NCI-H510A treated with DMSO at 0.1 percent for 48 hours (cell line): ENCODE measurements at places on chromosomes 6 and 20.

- no peak for DNase-seq
Measured at GRCh38 chr6:150692604-150693003, 92.9 kb downstream of the PLEKHG1 start.

DNA sequence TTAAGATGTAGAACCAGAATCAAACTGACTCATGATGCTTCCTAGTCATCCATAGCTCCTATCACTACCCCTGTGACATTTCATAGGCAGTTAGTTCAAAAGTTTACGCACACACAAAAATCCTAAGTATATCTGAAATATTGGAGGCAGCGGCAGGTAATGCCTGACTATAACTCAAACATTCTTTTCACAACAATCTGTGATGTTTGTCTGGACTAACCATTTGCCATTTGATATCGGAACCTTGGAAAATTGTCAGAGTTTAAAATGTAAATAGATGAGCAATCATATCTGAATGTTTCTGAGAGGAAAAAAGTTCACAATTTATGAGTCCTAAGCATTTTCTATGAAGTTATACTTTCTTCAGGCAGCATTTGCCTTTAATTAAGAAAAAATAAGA is 1078.2 kb downstream of the EPHA7 start:
- no peak for DNase-seq

GRCh38 chr20:14986026-14986655 is 648.7 kb upstream of the FLRT3 start:
- DNase-seq: no peak

- no peak for DNase-seq
Measured at GRCh38 chr20:22866812-22867341, 168.2 kb upstream of the SSTR4 start.

DNA sequence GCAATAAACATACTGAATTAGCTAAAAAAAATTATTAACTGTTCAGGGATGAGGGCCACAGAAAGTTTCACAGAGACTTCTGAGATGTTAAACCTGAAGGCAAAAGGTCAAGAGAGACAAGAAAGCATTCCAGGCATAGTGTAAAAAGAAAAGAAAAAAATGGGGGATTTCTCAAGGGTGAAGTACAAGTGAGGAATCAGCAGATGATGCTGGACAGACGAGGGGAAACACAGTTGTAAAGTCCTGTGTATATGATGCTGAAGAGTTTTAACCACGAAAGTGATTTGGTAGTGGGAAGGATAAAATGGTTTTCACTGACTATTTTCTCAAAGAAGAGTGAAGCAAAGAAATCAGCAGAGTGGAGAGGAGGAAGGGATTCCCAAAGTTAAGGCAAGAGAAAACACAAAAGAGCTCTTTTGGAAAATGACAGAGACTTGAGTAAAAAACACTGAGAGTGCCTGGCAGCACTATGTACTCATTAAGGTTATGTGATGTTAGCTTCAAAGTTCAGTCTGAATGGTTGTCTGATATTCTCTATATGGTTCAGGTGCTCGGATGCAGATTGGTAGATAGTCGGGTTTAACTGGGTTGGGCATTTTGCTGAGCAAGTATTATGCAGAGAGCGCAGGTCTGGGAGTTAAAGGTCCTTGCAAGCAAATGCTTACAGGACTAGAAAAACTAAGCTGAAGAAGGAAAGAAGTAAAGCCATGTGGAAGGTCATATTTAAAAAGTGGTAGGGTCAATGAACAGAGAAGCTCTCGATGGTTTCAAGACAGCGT is 16.4 kb downstream of the RAB23 start:
- no peak for DNase-seq

DNA sequence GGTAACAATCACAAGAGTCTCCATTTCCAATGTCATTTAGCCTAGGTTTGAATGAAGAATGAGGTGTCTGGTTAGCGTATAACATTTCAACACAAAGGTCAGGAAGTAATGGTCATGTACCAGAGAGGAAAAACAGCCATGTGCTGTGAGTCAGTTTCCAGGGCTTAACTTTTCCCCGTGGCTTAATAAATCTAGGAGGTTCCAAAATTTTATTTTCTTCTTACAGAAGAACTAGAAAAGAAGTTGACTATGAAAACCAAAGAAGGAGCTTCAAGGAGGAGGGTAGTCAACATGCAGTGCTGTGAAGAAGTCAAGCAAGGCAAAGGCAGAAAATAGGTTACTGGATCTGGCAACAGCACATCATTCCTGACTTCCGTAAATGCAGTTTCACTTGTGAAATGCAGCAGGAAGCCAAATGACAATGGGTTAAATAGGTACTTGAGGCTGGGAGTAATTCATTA is 8.4 kb upstream of the GABRR2 start:
- DNase-seq: no peak

DNA sequence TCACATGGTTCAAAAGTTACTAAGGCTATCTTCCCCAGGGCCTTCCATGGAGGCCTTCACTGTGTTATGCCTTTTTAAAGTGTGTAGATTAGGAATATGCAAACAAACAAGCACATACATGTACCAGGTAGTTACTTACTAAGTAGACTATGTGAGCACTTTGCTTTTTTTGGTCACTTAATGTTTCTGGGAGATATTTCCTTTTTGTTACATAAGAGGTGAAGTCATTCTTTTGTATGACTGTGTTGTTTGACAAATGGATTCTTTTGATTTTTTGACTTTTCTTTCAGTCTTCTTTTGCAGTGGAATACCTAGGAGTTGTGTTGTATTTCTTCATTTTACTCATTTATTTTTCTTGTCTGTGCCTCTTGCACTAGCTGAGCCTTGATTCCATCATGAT is 39.6 kb upstream of the BCAS1 start:
- DNase-seq: no peak

GRCh38 chr6:141152951-141153350 is 979.8 kb upstream of the GJE1 start:
- DNase-seq: no peak

DNA sequence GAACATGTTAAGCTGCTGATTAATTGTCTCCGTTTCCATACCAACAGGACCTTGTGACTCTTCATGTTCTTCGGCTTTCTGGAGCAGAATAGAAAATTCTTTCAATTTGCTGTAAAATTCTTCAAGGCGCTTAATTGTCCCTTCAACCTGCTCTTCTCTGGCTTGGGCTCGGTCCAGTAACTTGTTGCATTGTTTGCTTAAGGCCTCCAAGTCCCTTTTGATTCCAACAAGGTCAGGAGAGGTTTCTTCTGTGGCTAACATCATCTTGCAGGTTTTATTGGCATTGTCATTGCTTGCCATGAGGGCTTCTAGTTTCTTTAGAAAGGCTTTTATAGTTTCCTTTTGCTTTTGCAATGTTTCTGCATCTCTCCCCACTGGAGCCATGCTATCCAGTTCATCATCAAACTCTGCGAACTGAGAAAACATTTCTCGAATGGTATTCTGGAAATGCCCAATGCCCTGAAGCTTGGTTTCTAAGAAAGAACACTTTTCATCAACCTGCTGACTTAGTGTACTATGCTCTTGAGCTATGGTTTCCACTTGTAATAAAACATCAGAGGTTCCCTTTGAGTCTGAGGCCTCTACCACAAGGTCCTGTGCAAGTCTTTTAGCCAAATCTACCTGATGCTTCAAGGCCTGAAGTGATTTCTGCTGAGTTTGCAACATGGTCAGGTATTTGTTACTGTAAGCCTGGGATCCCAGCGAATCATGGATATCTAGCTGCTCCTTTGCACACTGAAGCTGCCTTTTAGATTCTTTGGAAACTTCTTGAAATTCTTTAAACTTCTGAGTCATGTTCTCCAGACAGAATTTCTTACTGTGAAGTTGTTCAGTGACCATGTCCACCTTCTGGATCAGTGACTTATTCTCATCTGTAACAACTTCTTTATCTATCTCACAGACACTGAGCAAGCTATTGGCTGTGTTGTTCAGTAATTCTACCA is 90.2 kb downstream of the DST start:
- no peak for DNase-seq
